Activated CD4-positive, alpha-beta memory T cell treated with anti-CD3 and anti-CD28 coated beads for 36 hours (primary cell): ENCODE measurements at places on chromosomes 13 and 19. TPM values are rescaled to one million over a fixed set of nuclear protein-coding genes. Genes with fewer than 3 reads are reported as not detected.
A peak's percentile ranks its signal among the peaks of the same experiment; 100 is the strongest.

DNA sequence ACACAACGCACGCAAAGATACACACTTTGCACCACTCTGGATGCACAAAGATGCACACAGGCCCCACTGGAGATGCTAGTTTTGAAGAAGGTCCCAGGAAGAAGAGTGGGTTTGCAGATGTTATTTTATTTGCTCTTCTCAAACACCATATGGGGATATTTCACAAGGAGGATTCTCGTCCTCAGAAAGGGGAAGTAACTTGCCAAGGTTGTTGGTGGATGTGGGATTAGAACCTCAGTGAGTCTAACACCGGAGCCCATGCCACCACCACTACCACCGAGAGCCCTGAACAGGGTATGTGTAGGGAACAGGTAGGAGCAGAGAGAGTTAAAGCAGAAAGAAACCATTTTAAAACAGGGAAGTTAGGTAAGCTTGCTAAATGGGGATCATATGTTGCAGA lies 9.6 kb upstream of the CEACAM6 start:
- DNase-seq: no peak
- H3K27me3 ChIP-seq: peaks cover 51% of the 10 kb centered on the region
- peaks cover 9% of the 10 kb centered on the region for H3K4me1 ChIP-seq
- H3K27ac ChIP-seq: no peak overlapping the region
- H3K4me3 ChIP-seq: no peak overlapping the region

DNA sequence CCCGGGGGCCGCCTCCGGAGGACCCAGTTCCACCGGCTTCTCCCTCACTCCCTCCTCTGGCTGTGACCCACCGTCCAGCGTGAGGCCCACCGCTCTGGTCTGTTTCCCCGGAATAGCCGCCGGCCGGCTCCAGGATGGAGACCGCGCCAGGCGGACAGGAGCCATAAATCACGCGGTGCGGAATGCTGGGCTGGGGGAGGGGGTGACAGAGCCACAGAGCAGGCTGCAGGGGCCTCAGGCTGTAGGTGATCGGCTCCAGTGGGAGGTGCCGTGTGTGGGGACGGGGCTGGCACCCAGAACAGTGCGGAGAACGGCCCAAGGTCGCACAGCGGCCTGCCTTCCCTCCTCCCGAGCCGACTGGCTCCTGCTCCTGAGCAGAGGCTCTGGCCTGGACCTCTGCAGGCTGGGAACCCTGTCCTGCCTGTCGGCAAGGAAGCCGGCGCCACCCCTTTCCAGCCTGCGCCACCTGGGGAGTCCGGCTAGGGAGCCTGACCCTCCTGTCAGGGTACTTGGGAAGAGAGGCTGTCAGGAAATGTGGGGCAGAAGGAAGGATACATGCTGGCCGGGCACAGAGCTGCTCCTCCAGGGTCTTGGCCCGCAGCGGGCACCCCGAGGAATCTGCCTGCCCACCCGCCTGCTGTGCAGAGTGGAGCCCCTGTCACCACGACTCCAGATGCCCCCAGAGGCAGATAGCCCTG lies 8.3 kb downstream of the PIAS4 start:
- no peaks in the 10 kb centered on the region for H3K27me3 ChIP-seq
- H3K36me3 ChIP-seq: peaks cover 6% of the 10 kb centered on the region
- H3K27ac ChIP-seq: no peak overlapping the region
- H3K4me3 ChIP-seq: no peak overlapping the region

GRCh38 chr13:114309806-114310410 lies 4.4 kb upstream of the CHAMP1 start:
- H3K27ac ChIP-seq: no peak overlapping the region
- no peak for DNase-seq
- H3K27me3 ChIP-seq: no peaks in the 10 kb centered on the region
- peaks cover 15% of the 10 kb centered on the region for H3K4me1 ChIP-seq

GRCh38 chr13:87736849-87737385 lies 65.7 kb downstream of the SLITRK5 start:
- H3K4me3 ChIP-seq: no peak overlapping the region
- H3K27ac ChIP-seq: no peak overlapping the region
- no peak for DNase-seq
- H3K36me3 ChIP-seq: no peaks in the 10 kb centered on the region

DNA sequence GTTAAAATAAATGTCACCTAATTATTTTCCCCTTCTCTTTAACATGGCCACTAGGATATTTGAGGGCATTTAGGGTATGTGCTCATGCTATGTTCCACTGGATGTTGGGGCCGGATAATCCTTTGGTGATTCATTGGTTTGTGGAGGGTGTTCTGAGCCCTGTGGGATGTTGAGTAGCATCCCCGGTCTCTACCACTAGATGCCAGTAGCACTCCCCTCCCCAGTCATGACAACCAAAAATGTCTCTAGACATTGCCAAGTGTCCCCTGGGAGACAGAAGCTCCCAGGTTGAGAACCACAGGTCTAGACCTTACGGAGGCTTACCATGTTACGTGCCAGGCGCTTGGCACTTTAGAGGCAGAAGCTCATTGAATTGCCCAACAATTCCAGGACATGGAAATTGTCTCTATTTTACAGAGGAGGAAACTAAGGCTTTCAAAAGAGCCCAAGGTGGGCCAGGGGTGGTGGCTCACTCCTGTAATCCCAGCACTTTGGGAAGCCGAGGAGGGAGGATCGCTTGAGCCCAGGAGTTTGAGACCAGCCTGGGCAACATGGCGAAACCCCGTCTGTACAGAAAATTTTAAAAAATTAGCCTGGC lies 14.1 kb downstream of the SHANK1 start:
- no peaks in the 10 kb centered on the region for H3K4me1 ChIP-seq
- no peaks in the 10 kb centered on the region for H3K36me3 ChIP-seq
- DNase-seq: peak; percentile 48
- H3K4me3 ChIP-seq: no peak overlapping the region

DNA sequence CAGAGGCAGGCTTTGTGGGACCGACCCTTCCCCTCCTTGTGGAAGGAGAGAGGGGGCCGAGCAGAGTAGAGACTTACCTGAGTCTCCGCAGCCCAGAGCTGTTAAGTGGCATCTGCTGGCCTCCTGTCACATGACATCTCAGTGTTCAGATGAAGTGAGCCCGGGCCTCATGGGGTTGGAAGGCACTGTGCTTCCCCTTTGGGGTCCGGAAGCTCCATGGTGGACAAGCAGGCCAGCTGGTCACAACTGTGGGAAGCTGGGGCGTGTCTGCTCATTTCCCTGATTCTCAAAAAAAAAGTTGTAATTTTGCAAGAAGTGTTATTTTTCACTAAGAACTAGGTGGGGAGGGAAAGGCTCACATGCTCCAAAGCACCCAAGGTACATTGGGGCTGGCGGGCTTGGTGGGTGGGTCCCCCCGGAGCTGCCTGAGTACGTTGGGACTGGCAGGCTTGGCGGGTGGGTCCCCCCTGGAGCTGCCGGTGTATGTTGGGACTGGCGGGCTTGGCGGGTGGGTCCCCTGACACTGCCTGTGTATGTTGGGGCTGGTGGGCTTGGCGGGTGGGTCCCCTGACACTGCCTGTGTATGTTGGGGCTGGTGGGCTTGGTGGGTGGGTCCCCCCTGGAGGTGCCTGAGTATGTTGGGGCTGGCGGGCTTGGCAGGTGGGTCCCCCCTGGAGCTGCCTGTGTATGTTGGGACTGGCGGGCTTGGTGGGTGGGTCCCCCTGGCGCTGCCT lies 18.2 kb upstream of the DCUN1D2 start:
- no peak overlapping the region for H3K27ac ChIP-seq
- no peak for DNase-seq
- peaks cover 24% of the 10 kb centered on the region for H3K36me3 ChIP-seq
- H3K27me3 ChIP-seq: no peaks in the 10 kb centered on the region
- no peaks in the 10 kb centered on the region for H3K4me1 ChIP-seq

GRCh38 chr19:48346191-48346590 lies 17.5 kb downstream of the TMEM143 start:
- peaks cover 2% of the 10 kb centered on the region for H3K4me1 ChIP-seq
- H3K27me3 ChIP-seq: no peaks in the 10 kb centered on the region
- H3K27ac ChIP-seq: no peak overlapping the region
- no peak for DNase-seq
- H3K4me3 ChIP-seq: no peak overlapping the region
- peaks cover 3% of the 10 kb centered on the region for H3K36me3 ChIP-seq

DNA sequence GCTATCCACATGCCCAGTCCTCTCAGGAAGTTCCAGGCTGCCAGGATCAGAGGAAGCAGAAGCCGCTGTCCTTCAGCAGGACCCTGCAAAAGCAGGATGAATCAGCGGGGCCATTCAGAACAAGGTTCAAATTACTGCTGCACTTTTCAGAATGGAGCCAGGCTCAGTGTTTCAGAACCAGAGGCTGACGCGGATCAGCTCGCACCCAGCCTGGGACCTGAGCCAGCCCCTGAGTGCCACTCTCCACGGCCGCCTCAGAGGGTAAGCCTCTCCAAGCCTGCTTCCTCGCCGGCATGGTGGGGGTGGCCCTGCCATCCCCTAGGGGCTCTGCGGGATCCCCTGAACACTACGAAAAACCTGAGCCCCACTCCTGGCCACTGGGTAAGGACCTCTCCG lies 24.7 kb downstream of the RASA3 start:
- peaks cover 8% of the 10 kb centered on the region for H3K36me3 ChIP-seq
- DNase-seq: no peak
- H3K27me3 ChIP-seq: no peaks in the 10 kb centered on the region
- H3K4me3 ChIP-seq: no peak overlapping the region

DNA sequence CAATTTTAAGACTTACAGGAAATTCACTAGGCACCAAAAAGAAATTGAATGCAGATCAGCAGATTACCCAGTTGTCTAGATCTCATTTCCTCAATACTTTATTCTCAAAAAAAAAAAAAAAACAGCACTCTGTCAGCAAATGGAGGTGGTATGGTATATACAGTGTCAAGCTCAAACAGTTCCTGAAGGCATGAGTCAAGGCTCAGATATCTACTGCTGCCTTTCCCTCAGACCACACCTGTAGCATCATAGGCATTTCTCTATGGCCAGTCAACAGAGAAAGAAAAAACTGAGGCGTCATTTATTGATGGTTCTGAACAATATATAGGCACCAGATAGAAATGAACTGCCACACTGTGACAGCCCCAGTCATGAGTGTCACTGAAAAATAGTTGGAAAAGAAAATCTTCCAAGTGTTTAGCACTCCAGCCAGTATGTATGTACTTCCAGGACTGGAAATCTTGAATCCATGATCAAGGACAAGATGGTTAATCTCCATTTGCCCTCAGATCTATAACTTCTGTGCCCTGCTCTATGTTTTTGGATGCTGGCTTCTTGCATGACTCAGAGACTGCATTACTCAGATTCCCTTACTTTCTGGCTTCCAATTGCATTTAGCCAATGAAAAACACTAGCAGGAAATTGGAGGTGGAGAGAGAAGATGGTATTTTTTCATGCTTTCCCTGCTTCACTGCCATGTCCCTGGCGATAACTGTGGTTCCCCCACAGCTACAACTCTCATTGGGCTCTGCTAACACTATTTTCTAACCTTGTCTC lies 8.4 kb upstream of the COG3 start:
- H3K4me3 ChIP-seq: no peak overlapping the region
- no peak for DNase-seq
- H3K36me3 ChIP-seq: peaks cover 4% of the 10 kb centered on the region
- no peaks in the 10 kb centered on the region for H3K27me3 ChIP-seq
- no peak overlapping the region for H3K27ac ChIP-seq
- no peaks in the 10 kb centered on the region for H3K4me1 ChIP-seq

- no peak overlapping the region for H3K4me3 ChIP-seq
- H3K27ac ChIP-seq: no peak overlapping the region
- H3K27me3 ChIP-seq: no peaks in the 10 kb centered on the region
- no peak for DNase-seq
- peaks cover 6% of the 10 kb centered on the region for H3K4me1 ChIP-seq
These were observed 18.6 kb downstream of the ZNF575 start for GRCh38 chr19:43551399-43552197.

DNA sequence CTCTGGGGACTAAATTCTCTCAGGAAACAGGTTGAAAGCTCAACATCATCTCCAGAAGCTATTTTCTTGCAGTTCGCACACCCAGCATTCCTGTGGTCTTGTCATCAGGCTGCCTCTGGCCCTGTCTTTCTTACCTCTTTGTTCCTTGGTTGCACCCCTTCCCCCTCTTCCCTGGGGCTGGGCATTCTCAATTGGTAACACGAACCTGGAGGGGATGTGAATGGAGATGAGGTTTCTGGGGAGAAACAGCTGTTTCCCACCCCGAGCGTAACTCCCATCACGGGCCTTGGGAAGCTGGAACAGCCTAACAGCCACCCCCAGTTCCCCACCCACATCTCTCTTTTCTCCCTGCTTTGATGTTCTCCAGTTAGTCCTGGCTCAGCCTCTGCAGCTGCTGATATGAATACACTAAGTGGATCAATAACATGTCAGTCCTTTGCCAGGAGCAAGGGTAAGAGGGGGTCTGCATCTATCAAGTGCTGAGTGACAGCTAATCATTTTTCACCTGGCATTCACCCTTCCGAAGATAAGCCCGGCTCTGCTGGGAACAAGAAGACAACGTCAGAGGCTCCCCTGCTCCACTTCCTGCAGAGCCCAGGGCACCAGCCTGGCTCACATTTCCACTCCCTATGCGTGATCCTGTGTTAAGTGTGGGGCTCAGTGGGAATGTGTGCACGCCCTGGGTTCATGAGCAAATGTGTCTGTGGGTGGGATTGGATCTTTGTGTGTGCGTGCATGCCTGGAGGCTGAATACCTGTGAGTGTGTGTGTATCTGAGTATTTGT lies 74.0 kb upstream of the KCTD15 start:
- H3K4me1 ChIP-seq: no peaks in the 10 kb centered on the region
- peaks cover 13% of the 10 kb centered on the region for H3K27me3 ChIP-seq
- H3K4me3 ChIP-seq: no peak overlapping the region
- no peaks in the 10 kb centered on the region for H3K36me3 ChIP-seq

GRCh38 chr19:48102870-48103751 lies 7.5 kb downstream of the PLA2G4C start:
- no peak overlapping the region for H3K27ac ChIP-seq
- no peaks in the 10 kb centered on the region for H3K27me3 ChIP-seq
- H3K4me1 ChIP-seq: peaks cover 2% of the 10 kb centered on the region
- peak; percentile 49 for DNase-seq

DNA sequence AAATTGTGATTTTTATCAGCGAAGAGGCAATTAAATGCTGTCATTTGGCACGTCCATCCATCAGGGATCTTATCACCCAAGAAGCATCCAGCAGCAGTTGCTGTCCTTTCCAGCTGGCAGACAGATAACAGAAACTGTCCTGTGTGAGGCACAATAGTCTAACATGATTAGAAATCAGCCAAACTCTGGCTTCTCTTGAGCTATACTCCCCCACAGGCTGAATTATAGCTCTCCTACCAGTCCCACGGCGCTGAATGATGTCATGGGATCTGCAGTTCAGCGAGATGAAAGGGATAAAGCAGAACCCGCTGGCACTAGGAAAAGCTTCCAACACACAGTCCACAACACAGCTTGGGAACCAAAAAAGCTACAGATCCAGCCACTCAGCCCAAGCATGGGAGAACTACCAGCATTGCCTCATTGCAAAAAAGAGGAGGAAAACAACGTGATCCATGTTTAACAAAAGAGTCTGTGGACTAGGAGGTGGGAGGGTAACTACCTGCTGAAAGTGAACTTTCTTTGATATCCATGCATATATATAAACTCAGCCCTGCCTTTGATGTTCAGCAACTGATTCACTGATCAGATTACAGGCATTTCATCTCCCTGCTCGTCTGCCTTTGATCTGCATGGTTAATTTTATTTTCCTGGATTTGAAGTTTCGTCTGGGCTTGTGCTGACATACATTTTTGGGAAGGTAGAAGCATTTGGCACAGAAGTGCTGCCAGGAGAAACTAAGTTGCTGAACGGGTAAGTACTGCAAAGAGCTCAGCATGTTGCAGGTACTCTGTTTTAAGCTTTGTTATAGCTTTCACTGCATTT lies at the start of gene TNFRSF19:
TNFRSF19 (plus strand) TSS at position 314 of the 822 bp plus-strand sequence. CDS start 19,772 bp downstream, outside the sequence.
- no peak for DNase-seq
- H3K4me3 ChIP-seq: no peak within 1 kb of the TSS
- H3K27me3 ChIP-seq: peaks cover 29% of the 10 kb centered on the region
- H3K4me1 ChIP-seq: peaks cover 6% of the 10 kb centered on the region
- no peak within 1 kb of the TSS for H3K27ac ChIP-seq

The PALM3 gene
- total RNA-seq: not detected

The THSD8 gene
- 42.4 TPM for total RNA-seq

The SBK2 gene
- total RNA-seq: not detected

The GJB2 gene
- total RNA-seq: 5.1 TPM

The CAMSAP3 gene
- total RNA-seq: 0.17 TPM

The MAP4K1 gene
- total RNA-seq: 205 TPM
